Stimulated activated CD8-positive, alpha-beta memory T cell treated with anti-CD3 and anti-CD28 coated beads, Interleukin-7, amount 100 ng/mL, for 24 hours (primary cell): ENCODE measurements at places on chromosomes 16 and 17.

DNA sequence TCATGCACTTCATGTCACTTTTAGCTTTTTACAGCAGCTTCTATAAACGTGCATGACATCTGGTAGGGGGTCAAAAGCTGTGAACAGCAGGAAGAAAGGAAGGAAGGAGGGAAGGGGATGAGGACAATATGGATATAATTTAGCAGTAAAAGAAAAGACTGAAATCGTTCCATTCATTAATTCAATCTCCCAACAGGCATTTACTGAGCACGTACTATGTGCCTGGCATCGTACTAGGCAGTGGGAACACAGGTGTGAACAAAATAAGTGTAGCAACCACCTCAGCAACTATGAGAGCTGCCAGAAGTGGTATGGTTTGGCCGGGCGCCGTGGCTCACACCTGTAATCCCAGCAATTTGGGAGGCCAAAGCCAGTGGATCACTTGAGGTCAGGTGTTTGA is 19.1 kb upstream of the USP7 start:
- no peak for DNase-seq

DNA sequence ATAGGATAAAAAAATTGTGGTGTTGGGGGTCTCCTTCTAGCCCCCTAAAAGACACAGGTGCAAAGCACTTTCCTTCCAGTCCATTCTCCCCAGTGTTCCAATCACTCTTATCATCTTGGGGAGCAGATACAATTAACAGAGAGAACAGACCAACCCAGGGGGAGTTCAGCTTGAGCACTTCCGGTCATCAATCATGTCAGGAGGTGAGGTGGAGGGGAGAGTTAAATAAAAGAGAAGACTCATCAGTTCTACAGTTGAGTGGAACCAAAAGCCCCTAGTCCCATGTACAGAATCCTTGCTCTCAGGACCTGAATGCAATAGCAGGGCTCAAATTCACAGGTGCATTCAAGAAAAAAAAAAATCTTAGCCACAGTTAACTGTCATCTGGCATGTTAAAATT is 122.3 kb downstream of the DYNLRB2 start:
- DNase-seq: no peak

GRCh38 chr16:57791195-57791892 is 10.9 kb downstream of the KIFC3 start:
- no peak for DNase-seq

- DNase-seq: no peak
These were observed 220.1 kb upstream of the GSE1 start for GRCh38 chr16:85392756-85393673.

- no peak for DNase-seq
These were observed 75.2 kb downstream of the COX10 start for GRCh38 chr17:14144508-14144907.

- DNase-seq: peak; percentile 14
These were observed 565 bp downstream of the WDR45B start for GRCh38 chr17:82647593-82648164.

- DNase-seq: no peak
These were observed 14.3 kb upstream of the ARL4D start for GRCh38 chr17:43384476-43384862.

DNA sequence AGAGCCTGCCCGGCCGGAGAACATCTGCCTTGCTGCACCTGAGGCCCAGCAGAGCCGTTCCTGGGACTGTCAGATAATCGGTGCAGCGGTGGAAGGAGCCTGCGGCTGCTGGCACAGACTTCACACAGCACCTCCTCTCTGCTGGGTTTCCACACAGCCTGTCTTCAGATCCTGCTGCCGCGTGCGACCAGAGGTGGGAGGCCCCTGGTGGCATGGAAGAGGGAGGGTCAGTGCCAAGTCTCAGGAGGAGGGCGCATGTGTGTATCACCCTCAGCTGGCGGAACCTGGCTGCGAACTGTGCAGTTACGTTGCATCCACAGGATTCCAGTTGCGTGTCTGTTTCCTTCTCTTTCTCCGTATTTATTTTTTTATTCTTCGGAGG is 3.3 kb downstream of the CDK5R1 start:
- no peak for DNase-seq
